ENCODE measurements at places on chromosomes 2 and 18. TPM values are rescaled to one million over a fixed set of nuclear protein-coding genes. Genes with fewer than 3 reads are reported as not detected.

Gene NDUFAF7
- 6.2 TPM for total RNA-seq

Gene BUB1
- 31.0 TPM for total RNA-seq

Gene CRACDL
- 0.24 TPM for total RNA-seq

Gene ATP6V1B1
- 0.40 TPM for total RNA-seq

Gene KYNU
- 4.4 TPM for total RNA-seq

Gene SMCHD1
- 32.9 TPM for total RNA-seq

Measured in epithelial cell of alveolus of lung (primary cell).